ENCODE measurements at places on chromosomes 11 and 22.

DNA sequence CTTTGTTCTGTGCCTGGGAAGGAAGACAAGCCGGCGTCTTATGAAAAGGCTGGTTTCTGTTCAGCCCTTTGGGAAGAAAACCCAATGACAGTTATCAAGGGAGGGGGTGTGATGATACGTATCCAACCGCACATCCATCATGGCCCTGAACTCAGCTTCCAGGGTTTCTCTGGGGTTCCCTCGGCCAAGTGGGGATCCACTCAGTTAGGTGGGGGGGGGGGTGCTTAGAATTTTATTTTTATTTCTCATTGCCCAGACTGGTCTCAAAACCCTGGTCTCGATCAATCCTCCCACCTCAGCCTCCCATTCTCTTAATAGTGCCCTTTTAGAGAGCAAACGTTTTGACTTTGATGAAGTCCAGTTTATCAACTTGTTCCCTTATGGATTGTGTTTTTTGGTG is 25.7 kb downstream of the KCNQ1 start:
- peaks cover 5% of the 10 kb centered on the region for H3K27me3 ChIP-seq
- no peaks in the 10 kb centered on the region for H3K36me3 ChIP-seq
- no peak for DNase-seq
- no peaks in the 10 kb centered on the region for H3K4me1 ChIP-seq
- H3K27ac ChIP-seq, result no peak overlapping the region

GRCh38 chr22:49091917-49092545 is 735.6 kb downstream of the BRD1 start:
- no peaks in the 10 kb centered on the region for H3K36me3 ChIP-seq
- no peak overlapping the region for H3K27ac ChIP-seq

DNA sequence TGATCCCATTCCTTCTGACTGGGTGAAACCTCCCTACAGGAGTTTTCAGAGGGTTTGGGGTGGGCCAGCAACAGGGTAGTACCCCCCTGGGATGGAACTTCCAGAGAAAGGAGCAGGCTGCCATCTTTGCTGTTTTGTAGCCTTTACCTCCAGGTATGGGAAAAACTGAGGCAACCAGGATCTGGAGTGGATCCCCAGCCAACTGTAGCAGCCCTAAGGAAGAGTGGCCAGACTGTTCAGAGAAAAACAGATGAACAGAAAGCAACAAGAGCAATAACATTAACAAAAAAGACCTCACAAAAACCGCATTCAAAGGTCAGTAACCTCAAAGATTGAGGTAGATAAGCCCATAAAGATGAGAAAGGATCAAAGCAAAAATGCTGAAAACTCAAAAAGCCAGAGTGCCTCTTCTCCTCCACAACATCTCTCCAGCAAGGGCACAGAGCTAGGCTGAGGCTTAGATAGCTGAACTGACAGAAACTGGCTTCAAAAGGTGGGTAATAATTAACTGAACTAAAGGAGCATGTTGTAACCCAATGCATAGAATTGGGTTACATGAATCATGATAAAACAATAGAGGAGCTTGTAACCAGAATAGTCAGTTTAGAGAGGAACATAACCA is 1288.6 kb upstream of the CNTN5 start:
- no peak for DNase-seq
- no peaks in the 10 kb centered on the region for H3K27me3 ChIP-seq
- H3K27ac ChIP-seq, result no peak overlapping the region
- no peaks in the 10 kb centered on the region for H3K4me1 ChIP-seq
- no peaks in the 10 kb centered on the region for H3K36me3 ChIP-seq

- H3K4me3 ChIP-seq, result peak overlapping the region; percentile 90
- peak overlapping the region; percentile 100 for H3K27ac ChIP-seq
- H3K27me3 ChIP-seq, result no peaks in the 10 kb centered on the region
- peaks cover 38% of the 10 kb centered on the region for H3K4me1 ChIP-seq
These were observed 612 bp upstream of the BIRC2 start for GRCh38 chr11:102346456-102346747.

DNA sequence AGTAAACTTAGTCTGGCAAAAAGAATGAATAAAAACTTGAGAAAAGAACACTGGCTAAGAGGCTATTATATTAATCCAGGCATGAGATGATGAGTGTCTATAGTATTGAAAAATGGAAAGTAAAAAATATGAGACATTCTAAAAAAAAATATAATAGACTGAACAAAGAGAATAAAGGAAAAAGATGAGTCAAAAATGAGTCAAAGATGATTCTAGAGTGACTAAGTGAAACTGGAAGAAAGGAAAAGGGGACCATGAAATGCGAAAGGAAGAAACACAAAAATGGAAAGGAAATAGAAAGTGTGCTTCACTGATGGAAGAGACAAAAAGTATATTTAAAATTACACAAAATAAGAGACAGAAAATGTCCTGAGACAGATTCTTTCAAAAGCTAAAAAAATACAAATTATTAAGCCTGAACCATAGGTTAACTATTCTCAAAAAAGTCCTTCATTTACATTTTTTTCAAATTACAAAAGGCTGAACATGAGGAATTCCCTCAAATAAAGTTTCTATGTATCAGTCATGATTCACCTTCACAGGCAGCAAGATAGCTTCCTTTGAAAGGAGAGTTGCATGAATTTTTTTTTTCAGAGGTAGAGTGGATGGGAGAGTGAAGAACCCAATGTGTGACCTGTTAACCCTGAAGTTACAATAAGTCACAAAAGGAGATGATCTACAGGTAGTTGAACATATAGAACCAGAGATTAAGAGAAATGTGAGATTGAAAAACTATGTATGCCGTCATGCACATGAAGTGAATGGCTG is 75.2 kb downstream of the EIF3M start:
- no peaks in the 10 kb centered on the region for H3K4me1 ChIP-seq
- no peaks in the 10 kb centered on the region for H3K27me3 ChIP-seq
- H3K27ac ChIP-seq, result no peak overlapping the region
